ENCODE measurements at places on chromosomes 4 and X.
A peak's percentile ranks its signal among the peaks of the same experiment; 100 is the strongest.

- no peak for DNase-seq
These were observed 493.4 kb upstream of the GALNT7 start for GRCh38 chr4:172675232-172675631.

GRCh38 chr4:10180603-10180926 lies 64.0 kb upstream of the WDR1 start:
- DNase-seq = no peak

- DNase-seq = no peak
These were observed 55.3 kb downstream of the SH2D1A start for GRCh38 chrX:124401696-124402095.

DNA sequence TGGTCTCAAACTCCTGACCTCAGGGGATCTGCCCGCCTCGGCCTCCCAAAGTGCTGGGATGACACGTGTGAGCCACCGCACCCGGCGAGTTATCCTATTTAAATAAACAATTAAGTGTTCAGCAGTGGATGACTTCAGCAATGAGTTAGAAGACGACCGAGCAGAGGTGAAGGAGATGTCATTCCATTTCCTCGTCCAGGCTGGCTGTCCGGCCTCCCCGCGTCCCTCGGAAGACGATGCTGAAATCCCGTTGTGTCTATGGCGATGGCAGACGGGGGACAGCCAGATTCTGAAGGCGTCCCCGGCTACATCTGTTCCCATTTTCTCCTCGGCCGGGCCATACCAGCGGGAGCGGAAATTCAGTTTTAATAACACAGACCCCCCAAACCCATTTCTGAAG lies 209.8 kb downstream of the CRLF2 start:
- DNase-seq = no peak

GRCh38 chrX:129934461-129934860 lies 28.5 kb downstream of the UTP14A start:
- no peak for DNase-seq

DNA sequence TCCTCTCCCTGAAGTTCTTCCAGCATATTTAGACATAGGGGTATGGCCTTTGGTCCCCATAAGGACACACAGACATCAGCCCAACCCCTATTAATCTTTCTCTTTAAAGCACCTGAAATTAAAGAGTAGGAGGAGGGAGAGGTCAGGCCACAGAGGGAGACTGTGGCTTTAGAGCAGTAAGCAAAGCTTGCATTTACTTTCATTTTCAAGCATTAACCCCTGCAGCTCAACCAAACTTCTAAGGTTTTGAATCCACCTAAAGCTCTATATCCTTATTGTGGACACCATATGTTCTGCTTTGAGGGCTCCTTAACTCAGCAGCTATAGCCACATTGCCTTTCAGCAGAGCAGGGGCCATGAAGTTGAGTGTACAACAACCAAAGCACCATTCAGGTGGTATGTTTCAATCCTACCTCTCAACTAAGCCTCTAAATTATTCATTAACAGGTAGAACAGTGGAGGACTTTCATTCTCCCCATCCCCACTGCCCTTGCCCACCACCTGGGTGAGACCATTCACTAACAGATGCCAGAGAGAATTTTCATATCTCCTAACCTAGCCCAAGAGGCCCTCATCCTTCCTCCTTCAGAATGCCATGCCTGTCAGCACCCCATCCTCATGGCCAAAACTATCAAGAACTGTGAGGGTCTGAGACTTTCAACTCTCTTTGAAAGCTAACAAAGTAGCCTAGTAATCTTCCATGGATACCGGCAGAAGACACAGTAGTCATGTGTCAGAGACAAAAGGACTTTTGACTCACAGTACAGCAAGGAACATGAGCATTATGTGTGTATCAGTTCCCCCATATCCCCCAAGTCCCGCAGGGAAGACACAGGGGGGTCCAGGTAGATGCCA lies 20.8 kb downstream of the LIN54 start:
- DNase-seq = no peak

DNA sequence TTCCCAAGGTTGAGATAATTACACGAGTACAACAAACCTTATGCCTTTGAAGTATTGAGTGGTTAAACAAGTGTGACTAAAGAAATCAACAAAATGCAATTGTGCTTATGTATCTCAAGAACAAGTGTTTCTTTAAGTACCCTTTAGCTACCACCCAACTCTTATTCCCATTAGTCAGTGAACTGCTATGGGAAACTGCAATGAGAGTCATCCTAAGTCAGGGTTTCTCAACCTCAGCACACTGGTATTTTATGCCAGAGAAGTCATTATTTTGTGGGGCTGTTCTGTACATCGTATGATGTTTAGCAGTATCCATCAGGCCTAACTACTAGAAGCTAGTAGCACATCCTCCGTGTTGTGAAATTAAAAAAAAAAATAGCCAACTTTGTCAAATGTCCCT lies 549.1 kb upstream of the BOD1L1 start:
- DNase-seq = no peak

DNA sequence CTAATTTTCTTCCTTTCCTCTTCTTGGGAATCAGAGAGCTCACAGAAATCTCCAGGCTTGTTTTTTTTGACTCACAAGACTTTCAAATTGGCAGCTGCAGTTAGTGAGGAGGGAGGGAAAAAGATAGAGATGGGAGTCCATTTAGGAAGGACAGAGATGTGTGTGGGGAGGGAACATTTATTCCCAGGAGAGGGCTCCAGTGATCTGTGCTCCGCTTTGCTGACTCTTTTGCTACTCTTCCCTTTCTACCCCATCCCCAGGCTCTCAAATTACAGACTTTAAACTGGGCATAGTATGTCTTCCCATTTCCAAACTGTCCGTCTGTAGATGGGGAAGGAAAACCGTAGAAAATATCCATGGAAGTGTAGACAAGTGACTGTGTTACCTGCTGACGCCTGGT lies 39.1 kb upstream of the UCP1 start:
- DNase-seq = no peak

DNA sequence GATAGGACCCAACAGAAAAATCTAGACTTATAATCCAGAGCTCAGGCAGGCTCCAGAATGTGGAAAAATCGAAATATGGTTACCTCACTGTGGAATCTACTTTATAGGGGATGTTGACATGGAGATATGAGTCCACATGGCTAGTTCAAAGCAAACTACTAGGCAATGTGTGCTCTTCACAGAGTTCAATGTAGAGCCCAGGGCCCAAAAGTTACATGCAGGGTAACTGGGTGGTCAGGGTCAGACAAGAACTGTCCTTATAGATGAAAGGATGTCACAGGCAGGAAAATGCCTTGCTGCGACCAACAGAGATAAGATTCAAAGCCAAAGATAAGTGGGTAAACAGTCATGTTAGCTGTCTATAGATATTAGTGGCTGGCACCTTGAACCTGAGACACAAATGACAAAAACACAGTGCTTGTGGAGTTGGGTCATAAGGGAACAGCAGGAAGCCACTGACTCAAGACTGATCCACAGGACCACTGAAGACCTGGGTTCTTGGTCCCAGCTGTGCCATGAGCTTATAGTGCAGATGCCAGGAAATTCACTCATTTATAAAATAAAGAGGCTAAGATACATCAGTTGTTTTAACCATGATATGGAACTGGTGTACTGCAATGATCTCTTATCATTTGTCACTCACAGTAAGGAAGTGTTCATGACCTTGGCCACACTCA lies 101.7 kb upstream of the MBNL3 start:
- no peak for DNase-seq

GRCh38 chr4:170853422-170854021 lies 763.8 kb upstream of the AADAT start:
- DNase-seq = peak; percentile 22

DNA sequence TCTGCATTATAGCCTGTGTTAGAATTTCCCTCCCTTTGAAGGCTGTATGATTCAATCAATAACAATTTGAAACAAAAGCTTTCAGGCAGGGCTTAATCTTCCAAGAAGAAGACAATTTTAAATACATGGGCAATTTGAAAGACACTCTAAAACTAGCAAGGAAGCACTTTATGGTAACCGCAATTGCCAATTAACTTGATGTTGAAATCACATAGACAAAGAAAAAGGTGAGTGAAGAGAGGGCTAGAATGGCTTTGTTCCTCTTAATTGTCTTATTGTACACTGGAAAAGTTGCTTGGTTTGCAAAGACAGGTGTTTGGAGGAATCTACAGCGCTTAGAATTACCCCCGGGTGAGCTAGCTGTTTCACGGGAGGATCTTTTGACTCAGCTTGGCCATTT lies 74.4 kb upstream of the PRKX start:
- DNase-seq = no peak

- DNase-seq = no peak
These were observed 64.6 kb downstream of the SYNPO2 start for GRCh38 chr4:118953276-118953675.

DNA sequence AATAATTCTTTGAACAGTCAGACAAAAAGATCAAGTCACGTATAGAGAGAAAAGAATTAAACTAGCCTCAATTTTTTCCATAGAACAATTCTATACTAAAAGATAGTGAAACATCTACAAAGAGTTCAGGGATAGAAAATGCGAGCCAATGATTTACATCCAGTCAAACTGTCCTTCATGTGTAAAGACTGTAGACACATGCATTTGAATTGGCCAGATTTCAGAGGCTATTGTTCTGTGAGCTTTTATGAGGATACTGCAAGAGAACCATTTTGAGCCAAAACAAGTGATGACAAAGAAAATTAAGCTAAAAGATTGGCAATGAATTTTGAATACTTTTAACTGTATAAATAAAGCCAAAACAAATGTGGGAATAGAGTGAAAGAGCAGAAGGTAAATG lies 1230.3 kb downstream of the RPA4 start:
- no peak for DNase-seq

DNA sequence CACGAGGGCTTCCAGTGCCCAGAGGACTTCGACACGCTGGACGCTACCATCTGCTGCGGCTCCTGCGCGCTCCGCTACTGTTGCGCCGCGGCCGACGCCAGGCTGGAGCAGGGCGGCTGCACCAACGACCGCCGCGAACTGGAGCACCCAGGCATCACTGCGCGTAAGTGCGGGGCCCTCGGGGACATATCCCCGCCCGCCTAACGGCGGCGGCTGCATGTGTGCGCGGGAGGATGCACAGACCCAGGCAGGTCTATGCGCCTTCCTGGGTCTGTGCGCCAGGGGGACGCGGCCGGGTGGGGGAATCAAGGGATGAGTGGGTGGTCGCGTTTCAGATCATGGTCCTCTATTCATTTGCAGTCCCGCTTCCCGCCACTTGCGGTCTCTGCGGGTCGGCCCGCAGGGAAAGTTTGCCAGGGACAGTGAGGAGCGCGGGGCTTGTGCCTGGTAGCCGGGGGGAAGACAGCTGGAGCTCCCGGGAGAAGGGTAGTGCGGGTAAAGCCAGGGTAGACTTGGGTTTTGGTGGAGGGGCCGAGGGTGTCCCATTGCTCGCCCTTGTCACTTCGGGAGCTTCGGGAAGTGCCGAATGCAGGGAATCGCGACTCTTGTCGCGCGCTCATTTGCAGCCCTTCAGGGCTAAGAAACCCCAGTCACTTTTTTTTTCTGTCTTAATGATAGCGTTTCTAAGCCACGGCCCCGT lies 1.0 kb downstream of the SHISA3 start:
- peak; percentile 40 for DNase-seq

DNA sequence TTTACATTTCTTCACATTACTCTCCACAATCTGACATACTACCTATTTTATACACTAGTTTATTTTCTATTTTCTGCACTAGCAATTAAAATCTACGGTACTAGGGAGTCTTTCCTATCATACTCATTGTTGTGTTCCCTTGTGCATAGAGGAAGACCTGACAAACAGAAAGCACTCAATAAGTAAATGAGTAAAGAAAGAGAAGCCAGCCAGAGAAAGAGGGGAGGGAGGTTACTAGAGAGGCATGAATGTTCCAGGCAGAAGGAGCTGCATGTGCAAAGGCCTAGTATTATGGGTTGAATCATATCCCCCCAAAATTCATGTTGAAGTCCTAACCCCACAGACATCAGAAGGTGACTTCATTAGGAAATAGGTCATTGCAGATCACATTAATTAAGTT lies 114.0 kb downstream of the ZAR1 start:
- no peak for DNase-seq

GRCh38 chrX:11407331-11408108 lies 114.3 kb downstream of the AMELX start:
- no peak for DNase-seq

DNA sequence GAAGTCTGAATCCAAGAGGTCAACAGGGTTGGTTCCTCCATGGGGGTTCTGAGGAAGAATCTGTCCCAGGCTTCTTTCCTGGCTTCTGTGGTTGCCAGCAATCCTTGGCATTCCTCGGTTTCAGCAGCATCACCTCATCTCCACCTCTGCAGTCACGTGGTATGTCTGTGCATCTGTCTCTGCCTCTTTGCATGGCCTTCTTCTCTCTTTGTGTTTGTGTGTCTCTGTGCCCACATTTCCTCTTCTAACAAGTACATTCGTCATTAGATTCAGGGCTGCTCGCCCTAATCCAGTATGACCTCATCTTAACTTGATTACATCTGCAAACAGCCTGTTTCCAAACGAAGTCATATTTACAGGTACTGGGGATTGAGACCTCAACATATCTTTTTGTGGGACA lies 114.0 kb downstream of the BCOR start:
- no peak for DNase-seq

DNA sequence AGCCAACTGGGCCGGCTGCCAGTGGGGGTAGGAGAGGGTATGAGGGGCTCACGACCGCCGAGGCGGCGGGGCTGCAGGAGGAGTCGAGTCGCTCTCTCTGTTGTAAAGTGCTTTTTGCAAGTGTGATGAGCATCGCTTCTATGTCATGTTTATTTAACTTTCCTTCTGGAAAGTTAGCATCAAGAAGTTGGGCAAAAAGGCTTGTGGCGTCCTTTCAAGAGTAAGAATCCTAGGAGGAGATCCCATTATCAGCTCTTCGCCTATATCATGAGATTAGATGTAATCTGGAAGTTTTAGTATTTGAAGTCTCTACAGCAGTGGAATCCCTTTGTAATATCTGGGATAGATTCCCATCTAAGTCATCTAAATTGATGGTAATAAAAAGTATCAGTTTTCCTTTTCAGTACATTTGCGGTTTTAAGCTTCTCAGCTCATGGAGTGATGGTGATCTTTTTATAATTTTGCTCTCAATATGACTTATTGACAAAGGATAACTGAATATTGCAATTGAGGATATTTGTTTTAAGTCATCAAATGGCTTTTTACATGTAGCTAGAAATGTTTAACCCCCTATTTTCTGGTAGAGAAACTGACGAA lies 1.7 kb downstream of the GALNT7 start:
- no peak for DNase-seq

DNA sequence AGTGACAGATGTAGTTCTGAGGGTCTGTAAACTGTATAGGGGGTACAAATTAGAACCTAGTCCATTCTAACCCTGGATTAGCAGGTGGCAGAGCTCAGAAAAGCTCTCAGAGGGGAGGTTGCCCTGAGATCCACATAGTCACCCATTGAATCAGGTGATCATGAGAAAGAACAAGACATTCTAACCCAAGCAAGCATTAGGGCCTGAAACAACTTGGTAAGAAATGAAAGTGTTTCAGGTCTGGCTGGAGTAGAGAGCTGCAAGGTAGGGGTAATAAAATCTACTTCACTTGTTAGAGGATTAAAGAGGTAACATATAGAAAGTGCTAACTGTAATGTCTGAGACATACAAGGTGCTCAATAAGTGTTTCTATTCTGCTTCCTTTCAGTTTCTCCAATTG lies 8.8 kb upstream of the BMP2K start:
- DNase-seq = no peak
